ENCODE measurements at places on chromosomes 7 and 10. TPM values are rescaled to one million over a fixed set of nuclear protein-coding genes. Genes with fewer than 3 reads are reported as not detected.

The ZNF727 gene
- polyA plus RNA-seq, result not detected

The RBP3 gene
- polyA plus RNA-seq, result not detected

The FHIP2A gene
- 19.2 TPM for polyA plus RNA-seq

The METTL27 gene
- polyA plus RNA-seq, result 2.6 TPM

The PKD2L1 gene
- polyA plus RNA-seq, result not detected

The SAMD9L gene
- 4.3 TPM for polyA plus RNA-seq

- DNase-seq, result no peak
Measured at GRCh38 chr10:119588071-119588470, 8.7 kb downstream of the TIAL1 start.

DNA sequence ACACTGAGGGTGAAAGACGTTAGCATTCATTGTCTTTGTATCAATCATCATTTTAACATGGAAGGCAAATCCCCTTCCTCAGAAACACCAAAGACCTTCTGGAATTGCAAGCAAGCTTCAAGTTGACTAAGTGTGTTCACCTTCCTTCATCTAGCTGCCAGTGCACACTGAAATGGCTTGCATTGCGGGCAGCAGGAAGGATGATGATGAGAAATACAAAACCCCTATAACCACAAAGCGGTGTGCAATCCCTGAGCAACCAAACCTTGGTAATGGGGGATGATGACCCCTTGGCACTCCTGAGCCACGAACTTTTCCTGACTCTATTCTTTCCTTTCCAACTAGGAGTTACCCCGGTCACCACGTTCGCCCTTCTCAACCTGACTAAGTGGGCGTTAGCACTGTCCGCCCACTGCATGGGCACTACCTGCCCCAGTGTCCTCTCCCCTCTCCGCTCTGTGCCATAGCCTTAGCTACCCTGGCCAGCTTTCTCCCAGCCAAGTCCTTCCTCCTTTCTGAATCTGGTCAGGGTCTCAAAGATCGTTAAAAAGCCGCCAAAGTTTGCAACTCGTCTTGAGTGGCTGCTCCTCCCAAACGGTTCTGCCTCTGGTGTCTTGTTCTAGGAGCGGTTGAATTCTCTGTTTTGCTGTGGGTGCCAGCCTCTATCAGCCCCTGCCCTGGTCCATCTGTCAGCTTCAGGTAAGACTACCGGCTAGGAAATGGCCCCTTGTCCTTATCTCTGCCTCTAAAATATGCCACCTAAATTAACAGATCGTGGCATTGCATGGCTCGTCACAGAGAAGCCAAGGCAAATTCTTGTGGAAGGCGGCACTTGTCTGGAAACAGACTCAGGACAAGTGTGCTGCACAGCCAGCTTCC lies 586 bp upstream of the AOC1 start:
- no peak for DNase-seq

- no peak for DNase-seq
Measured at GRCh38 chr7:254337-255037, 35.5 kb upstream of the FOXL3 start.

GRCh38 chr7:92797284-92797683 lies 39.1 kb downstream of the CDK6 start:
- no peak for DNase-seq

DNA sequence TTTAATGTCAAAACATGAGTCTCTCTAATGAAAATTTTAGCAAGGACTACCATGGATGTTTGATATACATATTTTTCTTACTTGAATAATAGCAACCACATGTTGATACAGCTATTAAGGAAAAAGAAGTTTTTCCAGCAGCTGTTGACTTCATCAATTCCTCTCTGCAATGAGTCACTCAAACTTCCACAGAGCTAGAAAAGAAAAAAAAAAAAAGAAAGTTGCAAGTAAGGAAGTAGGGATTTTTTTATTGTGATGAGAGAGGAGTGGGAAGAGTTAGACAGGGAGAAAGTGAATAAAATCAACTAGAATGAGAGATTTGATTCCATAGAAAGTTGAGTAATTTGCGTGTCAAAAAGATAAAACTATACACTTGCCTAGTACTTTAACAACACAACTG lies 46.2 kb downstream of the CAV1 start:
- no peak for DNase-seq

GRCh38 chr7:137304165-137304564 lies 39.4 kb downstream of the PTN start:
- DNase-seq, result no peak

DNA sequence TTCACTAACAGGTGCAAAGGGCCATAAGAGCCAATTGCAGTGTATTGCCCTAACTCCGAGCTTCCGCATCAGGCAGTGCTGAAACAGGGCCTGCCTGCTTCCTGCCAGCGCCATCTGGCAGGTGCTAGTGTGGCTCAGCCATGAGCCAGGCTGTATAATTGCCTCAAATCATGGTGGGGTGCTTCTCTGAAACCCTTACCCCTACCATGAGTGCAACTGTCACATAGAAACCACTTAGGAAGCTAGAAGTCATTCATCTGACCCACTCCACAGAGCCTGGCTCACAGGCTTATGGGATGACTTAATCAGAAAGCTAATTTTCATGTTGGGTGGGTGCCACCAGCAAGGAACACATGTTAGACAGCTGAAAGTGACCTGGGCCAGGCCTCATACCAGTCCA lies 133.3 kb upstream of the LAMB4 start:
- DNase-seq, result no peak

- no peak for DNase-seq
Measured at GRCh38 chr7:100546129-100546925, 7.3 kb downstream of the AGFG2 start.

DNA sequence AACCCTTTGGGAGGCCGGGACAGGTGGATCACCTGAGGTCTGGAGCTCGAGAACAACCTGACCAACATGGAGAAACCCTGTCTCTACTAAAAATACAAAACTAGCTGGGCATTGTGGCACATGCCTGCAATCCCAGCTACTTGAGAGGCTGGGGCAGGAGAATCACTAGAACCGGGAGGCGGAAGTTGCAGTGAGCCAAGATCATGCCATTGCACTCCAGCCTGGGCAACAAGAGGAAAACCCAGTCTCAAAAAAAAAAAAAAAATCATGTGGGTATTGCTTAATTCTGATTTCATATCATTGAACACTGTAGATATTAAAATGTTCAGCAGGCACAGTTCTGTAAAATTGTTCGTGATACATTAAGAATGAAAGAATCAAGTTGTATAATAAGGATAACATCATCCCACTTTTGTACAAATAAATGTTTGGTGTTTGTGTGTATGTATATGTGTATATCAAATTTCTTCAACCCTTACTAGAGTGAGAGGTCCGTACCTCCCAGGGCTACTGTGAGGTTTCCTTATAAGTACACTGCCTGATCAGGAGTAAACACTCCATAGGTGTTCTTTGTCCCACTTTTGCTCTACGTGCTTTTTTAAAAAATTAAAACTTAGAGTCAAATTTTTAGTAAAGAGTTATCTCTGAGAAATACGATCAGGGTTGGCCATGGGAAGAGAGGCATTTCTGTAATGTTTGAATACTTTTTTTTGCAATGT lies 31.7 kb downstream of the PLEKHS1 start:
- no peak for DNase-seq

DNA sequence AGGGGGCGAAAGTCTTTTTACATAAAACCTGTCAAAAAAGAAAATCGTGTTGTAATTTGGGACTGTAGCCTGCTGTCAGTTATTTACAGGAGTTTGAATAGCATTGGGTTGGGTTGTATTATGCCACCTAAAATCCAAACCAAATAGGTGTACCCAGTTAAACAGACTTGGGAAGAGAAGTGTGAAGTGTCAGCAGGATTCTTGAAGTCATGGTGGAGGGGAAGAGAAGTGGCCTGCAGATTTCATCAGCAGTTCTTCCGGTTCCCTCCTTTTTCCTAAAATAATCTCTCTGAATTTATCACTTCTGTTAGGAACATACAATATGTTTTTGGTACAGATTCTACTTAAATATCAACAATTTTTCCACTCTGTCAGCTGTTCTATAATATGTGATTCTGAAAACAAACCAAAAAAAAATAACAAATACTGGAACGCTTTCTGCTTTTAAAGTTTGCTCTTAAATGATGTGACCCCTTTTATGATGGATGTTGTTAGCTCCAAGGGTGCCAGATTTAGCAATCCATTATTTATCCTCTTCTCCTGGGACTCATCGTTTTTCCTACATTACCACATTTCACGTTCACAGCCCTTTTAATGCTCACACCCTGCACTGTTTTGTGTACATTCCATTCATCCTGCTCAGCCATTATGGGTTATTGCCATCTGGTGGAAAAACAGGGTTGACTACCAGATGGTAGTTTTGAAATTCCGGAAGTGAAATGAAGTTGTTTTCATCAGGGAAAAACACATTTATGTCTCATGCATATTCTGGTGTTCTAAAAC lies 18.7 kb upstream of the ARHGAP12 start:
- DNase-seq, result peak; percentile 88

DNA sequence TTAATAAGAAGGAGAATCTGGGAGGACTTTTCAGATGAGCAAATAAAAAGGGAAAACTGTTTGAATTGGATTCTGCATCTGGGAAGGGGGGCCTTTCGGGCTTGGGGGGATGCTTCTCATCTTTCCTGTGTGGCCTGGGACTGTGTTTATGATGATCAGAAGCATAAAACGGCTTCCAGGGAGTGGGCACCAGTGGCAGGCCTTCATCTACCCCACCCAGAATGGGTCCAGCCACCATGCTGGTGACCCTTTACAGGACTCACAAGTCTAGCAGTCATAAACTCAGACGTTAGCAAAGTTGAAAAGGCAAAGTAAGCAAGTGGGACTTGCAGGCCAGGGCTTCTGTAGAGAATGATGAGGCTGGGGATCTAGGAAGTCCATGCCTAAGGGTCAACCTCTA lies 198.3 kb upstream of the ZMIZ1 start:
- no peak for DNase-seq

GRCh38 chr7:114466917-114467316 lies 52.3 kb downstream of the FOXP2 start:
- peak; percentile 2 for DNase-seq
